AG09309 (cell line): ENCODE measurements at places on chromosomes 12 and 14.

- DNase-seq: no peak
Measured at GRCh38 chr12:96187956-96188355, 6.2 kb upstream of the ELK3 start.

DNA sequence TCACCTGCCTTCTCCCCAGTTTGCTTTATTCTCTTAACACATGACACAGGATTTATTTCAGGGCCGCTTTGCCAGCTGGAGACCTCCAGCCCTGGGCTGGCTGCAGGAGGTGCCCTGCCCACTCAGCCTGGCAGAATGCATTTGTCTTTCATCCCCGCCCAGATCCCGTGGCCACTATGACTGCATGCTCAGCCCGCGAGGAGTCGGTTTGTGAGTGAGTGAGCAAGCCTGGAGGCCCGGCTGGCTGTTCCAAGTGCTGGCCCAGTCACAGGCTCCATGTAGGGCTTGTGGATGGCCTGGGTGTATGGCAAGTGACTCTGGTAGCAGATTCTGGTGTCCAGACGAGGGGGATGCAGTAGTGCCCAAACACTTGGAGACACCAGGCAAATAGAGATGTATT lies 2.1 kb downstream of the TDP1 start:
- DNase-seq: no peak

DNA sequence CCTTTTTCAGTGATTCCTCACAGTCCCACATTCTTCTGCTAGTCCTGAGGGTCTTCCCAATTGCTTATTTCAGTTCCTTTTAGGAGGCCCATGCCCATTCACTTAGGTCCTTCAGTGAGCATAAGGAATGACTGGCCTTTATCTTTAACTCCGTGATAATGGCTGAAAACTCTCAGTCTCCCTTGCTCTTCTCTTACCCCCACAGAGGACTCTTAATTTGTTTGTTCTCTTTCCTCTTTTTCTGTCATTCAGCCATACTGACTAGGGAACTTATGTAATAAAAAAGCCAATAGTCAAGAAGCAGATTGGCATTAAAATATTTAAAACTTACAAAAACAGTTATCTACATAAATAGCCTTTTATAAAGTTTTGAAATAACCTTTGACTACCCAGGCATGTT lies 17.1 kb upstream of the VDR start:
- DNase-seq: no peak

DNA sequence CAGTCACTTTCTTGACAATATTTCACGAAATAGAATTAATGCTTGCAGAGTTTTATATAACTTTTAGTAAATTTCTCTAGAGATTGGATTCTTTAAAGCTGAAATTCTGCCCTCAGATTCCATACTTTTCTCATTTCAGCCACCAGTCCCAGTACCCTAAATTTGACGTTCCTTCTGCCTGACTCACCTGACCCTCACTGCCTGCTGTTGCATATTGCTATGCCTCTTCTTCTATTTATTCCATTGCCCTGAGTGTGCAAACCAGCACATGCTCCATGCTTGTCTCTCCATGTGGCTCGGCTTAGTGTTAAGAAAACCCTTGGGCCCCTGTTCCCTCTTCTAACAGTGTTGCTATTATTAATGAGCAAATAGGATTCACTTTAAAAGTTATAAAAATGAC lies 533.3 kb downstream of the LRFN5 start:
- DNase-seq: no peak

GRCh38 chr14:101564819-101565698 lies 3.8 kb downstream of the DIO3 start:
- no peak for DNase-seq
